ENCODE measurements at places on chromosomes 2 and 18.

DNA sequence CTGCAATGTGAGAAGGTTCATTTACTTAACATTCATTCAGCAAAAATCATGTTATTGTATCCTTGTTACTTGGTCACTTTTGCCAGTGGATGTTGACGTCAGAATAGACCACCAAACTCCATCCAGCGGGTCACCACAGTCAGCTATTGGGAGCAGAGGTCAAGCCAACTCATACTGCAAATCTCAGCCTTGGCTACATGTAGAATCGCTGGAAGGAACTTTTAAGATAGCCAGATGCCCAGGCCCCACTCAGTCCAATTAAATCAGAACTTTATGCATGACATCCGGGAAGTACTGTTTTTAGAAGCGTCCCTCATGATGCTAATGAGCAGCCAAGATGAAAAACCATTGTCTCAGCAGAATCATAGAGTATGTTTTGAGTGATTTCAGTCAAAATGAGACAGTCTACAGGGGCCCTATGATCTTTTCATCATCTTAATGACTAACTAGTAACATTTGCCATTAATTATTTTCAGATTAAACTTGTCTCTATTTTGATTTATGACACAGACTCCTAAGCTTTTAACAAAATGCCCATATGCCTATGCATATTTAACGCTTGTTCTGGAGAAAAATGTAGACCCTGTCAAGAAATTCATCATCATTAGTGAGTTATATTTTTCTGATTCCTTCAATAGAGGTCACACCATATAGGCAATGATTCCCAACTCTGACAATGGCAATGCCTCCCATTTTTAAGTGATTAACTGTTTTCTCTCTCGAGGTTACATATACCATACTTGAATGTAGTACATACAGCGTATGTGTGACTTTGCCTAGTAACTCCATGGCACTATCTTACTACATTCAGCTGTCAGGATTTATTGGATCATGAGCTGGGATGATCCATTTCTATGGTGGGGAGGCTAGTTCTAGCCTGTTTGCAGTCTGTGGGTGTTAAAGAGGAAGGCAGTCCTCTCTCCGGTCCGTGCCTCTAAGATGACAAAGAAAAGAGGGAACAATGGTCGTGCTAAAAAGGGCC is 63.7 kb upstream of the CCBE1 start:
- no peak for DNase-seq

DNA sequence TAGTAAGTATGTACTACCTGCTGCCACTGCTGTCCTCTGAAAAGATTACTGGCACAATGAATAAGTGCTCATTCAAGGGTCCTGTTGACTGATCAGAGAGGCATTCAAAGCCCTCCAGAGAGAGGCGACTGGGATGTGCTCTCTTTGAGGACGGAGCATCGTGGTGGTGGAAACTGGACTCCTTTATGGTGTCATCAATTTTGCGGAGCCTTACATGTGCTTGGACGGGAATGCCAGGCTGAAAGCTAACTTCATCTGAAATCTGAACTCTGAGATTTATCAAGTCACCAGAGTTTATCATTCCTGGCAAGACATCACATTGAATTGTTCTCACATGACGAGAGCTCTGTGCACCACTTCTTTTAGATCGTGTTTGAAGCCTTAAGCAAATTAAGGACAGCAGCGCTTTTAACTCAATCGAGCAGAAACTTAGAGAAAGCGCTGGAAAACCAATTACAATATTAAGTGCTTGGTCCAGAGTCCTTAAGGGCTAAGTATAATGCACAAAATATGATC is 138.3 kb downstream of the NCK2 start:
- DNase-seq, result no peak

- peak; percentile 89 for DNase-seq
Measured at GRCh38 chr18:41121116-41121826, 833.8 kb upstream of the PIK3C3 start.

DNA sequence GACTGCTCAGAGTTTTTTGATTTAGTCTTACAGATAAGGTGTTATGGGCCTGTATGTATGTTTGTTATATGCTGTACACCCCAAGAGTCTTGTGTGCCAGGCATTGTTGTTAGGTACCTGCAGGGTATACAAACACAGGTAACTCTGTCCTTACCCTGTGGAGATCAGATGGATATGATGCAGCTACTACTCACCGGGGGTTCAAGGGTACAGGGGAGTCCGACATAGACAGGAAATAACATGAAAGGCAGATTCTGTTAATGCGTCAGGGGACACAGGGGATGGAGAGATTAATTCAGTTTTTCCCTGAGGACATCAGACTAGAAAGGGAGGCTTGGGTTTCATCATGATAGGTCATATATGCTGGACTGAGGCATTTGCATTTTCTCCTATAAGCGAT is 31.3 kb downstream of the TRAK2 start:
- no peak for DNase-seq

DNA sequence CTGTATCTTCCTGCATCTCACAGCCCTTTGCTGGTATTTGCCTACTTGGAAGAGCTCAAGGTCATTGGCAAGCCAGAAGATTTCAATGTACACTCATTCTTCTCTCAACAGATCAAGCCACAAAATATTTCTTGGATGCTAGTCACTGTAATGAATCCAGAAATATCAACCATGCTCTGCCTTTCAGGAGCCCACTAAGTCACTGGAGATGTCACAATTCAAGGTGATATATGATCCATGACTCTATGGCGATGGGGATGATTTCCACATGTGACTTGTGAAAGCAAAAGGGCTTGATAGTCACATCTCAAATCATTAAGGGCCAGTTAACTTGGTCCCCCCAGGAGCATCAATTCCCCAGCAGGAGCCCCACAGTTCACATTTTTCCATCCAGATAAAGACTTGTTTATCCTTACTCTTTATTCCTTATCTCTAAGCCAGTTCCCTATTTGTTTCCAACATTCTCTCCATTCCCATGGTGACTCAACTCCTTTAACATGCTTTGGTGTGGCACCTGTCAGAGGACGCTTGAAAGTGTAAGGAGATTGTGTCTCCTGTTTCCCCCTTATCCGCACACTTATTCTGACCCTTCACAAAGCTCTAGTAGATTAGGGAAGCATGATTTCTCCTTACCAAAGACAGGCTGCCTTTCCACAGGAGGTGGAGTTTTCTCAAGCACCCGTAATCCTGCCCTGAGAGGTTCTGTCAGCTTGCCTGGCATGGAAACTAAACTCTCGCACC is 15.8 kb downstream of the PKDCC start:
- peak; percentile 68 for DNase-seq

DNA sequence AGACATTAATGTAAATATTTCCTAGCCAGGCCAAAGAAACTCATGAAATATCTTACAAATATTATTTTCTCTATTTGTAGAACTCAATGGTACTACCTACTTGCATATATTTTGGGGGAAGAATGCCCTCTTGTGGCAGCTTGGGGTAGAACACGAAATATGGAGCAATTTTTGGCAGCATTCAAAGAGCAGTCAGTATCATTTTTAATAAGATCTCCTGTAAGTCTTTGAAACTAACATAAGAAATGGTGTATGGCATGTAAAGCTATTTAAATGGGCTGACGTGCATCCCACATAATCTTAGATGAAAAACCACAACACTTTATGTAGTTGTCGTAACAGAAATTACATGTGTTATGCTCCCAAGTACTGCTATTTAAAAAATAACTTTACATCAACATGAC is 62.3 kb upstream of the CCDC195 start:
- DNase-seq, result peak; percentile 81

DNA sequence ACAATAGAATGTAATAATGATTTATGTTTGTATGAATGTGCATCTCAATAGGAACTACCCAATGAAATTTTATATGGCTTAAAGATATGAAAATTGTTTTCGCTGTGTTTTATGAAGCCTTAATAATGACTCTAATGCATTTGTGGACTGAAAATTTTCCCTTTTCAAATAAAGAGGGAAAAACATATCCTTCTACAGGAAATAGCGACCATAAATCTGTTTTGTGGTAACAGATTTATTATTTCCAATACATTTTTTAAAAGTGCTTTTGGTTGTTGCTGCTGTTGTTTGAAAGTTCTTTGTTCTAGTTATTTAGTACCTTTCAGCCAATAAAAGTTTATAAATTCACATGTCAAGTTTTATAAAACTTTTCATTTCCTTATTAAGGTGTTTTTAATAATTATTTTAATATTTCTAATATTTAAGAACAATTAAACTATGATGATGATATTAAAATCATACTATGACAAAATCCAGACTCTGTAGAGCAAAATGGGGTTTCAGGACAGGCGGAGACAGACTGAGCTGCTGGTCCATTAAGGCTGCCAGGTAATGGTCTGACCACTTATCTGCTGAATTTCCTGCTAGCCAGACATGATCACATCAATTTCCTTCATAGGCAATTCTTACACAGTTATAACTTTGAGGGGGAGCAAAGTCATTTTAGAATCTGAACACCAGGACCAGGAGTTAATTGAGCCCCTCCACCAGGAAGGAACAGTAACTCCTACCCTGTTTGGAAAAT is 65.7 kb upstream of the NEUROD1 start:
- no peak for DNase-seq

DNA sequence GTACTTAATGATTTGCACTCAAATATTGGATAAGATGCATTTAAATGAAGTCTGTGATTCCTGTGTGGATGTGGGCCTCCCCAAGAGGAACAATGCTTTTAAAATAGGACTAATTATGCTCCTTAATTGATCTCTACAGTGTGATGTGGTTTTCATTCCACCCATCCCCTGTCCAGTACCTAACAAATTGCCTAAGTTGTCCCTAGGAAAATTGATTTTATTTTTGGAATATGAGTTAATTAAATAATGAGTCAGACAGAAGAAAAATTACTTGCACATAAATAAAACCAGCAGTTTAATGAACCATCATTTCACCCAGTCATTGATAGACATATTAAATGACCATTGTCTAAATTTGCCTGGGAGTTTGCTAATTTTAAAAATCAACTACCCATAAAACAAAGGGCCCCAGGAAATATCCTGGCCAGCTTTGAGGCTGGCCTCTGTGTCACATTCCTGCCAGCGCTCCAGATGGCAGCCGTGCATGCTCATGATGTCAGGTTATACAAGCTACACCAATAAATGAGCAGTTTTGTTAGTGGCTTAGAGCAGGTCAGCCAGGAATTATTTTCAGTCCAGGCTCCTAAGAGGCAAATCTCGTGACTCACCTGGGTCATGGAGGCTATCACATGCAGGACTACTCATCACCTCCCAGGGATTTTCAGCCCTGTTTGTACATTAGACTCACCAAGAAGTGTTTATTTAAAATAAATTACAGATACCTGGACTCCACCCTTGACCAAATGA is 31.9 kb downstream of the ABHD3 start:
- peak; percentile 55 for DNase-seq

DNA sequence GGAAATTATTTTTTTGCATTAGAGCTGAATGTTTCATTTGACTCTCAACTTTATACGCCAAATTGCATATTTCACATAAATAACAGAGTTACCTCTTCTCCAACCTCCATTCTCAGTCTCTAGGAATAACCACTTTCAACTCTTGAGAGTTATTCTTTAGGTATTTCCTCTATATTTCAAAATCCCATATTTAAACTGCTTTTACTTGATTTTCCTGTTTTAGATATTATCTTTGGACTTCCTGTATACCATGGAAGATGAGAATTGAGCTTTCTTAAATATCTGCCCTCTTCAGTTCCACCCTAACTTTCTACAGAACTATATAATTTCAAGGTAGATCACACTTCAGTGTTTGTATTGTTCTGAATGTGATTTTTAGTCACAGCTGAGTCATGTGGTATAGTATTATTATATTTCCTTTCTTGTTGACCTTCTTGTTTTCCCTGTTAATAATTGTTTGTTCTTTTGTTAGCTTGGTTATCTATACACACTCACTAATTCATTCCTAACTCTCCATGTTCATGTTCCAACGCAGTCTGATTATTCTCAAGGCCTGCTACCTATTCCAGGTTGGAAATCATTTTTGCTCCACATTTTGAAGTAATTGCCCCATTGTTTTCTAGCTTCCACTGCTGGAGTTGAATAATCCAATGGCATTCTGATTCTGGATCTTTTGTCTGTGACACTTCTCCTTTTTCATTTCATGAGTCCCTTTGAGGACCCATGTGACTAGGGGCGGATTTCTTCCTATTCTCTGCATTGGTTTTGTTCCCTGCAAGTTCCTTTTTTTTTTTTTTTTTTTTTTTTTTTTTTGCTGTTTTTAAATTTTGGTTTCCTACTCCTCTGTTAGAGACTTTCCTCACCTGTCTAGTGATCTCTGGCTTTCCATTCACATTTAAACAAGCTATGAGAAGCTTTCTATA is 156.8 kb upstream of the RBMS1 start:
- DNase-seq, result no peak

DNA sequence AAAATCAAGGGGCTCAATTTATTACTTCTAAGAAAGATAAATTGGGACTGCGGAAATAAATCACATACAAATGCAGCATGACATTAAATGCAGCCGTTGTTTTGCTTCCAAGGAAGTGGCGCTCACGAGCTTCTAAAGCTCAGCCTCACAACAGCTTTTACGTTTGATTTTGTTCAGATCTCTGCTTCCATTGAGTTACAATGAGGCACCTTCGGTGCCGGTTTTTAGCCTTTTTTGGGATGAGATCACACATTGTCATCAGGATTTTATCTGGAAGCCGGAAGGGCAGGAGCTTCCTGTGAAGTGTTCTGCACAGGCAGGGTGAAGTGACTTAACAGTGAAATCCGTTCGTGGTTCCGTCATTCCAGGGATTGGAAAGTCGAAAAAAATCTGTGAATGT is 209.8 kb downstream of the DCDC2C start:
- DNase-seq, result no peak

DNA sequence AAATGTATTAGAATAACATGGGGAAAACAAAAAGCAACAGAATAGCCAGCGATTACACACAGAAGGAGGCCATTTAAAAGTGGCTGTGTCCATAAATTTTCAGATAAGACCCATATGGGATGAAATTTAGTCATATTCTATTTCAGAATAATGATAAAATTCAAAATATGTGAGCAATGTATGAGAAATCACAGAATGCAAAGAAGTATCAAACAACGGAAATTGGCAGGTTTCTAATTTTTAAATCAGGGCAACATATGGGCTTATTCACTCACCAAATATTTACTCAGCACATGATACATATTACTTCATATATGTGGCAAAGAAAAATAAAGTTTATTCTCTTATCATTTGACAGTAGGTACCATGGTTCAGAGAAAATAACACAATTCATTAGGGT is 208.5 kb downstream of the GRB14 start:
- DNase-seq, result peak; percentile 5

- DNase-seq, result peak; percentile 6
Measured at GRCh38 chr2:178163395-178163794, 30.9 kb upstream of the OSBPL6 start.

DNA sequence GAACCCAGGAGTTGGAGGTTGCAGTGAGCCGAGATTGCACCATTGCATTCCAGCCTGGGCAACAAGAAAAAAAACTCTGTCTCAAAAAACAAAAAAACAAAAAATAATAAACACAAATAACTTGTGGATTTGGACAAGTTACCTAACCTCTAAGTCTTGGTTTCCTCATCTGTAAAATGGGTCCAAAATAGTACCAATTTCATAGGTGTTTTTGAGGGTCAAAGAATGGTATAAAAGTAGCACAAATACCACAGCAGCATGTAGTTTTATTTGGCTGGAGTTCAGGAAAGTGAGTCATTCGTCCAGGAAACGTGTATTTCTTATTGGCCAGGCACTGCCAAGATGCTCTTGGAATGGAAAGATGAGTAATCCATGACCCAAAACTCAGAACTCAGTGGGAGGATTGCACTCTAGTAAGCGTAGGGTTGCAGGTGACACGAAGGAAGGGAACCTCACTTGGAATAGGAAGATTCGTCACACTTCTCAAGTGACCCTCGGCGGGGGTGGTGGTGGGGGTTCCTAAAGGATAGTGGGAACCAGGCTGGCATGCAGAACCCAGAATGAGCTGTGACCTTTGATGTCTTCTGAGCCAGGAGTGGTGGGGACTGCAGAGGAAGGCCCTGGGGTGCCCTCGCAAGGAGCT is 24.4 kb downstream of the GRHL1 start:
- peak; percentile 97 for DNase-seq

Data from choroid plexus epithelial cell (primary cell).